ENCODE measurements at places on chromosomes 5 and 9.
A peak's percentile ranks its signal among the peaks of the same experiment; 100 is the strongest.

- no peaks in the 10 kb centered on the region for H3K36me3 ChIP-seq
- H3K4me1 ChIP-seq, result peaks cover 27% of the 10 kb centered on the region
- peak overlapping the region; percentile 69 for H3K4me3 ChIP-seq
Measured at GRCh38 chr9:133113949-133114885, 6.8 kb downstream of the RALGDS start.

GRCh38 chr9:35108946-35109575 lies 6.1 kb upstream of the STOML2 start:
- H3K4me1 ChIP-seq, result peaks cover 41% of the 10 kb centered on the region
- H3K4me3 ChIP-seq, result peak overlapping the region; percentile 67
- no peak for DNase-seq
- peaks cover 5% of the 10 kb centered on the region for H3K36me3 ChIP-seq
- peak overlapping the region; percentile 59 for H3K27ac ChIP-seq
- H3K27me3 ChIP-seq, result no peaks in the 10 kb centered on the region

- no peak overlapping the region for H3K4me3 ChIP-seq
- DNase-seq, result no peak
- H3K27me3 ChIP-seq, result peaks cover 8% of the 10 kb centered on the region
- no peak overlapping the region for H3K27ac ChIP-seq
- H3K36me3 ChIP-seq, result peaks cover 3% of the 10 kb centered on the region
Measured at GRCh38 chr5:169856571-169856970, 123.7 kb downstream of the INSYN2B start.

DNA sequence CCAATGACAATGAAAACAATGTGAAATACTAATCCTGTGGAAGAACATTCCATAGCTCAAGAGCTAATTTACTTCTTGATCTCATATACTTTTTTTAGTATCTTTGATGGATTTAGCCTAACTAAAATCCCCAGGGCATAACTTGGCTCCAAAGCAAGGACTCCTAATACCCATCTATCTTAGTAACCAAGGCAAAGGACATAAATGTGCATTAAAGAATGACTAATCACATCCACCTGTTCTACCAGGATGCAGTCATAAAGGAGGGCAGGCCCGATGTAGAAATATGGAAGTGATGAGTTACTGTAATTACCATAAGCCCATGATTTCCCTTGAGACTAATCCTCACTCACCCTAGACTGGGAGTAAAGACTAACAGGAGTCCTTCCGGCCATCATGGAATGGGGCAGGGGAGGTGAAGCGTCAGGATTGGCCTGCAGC lies 56.9 kb downstream of the KIF24 start:
- H3K4me3 ChIP-seq, result no peak overlapping the region
- peaks cover 2% of the 10 kb centered on the region for H3K36me3 ChIP-seq
- peaks cover 6% of the 10 kb centered on the region for H3K4me1 ChIP-seq
- peak overlapping the region; percentile 50 for H3K27ac ChIP-seq
- DNase-seq, result no peak

GRCh38 chr9:109707355-109707754 lies 72.6 kb upstream of the PALM2AKAP2 start:
- no peak overlapping the region for H3K27ac ChIP-seq
- no peaks in the 10 kb centered on the region for H3K4me1 ChIP-seq
- no peaks in the 10 kb centered on the region for H3K36me3 ChIP-seq
- DNase-seq, result no peak

GRCh38 chr5:9174446-9174845 lies 371.4 kb downstream of the SEMA5A start:
- no peak for DNase-seq
- no peak overlapping the region for H3K27ac ChIP-seq
- no peaks in the 10 kb centered on the region for H3K27me3 ChIP-seq
- peaks cover 24% of the 10 kb centered on the region for H3K36me3 ChIP-seq
- peaks cover 9% of the 10 kb centered on the region for H3K4me1 ChIP-seq

DNA sequence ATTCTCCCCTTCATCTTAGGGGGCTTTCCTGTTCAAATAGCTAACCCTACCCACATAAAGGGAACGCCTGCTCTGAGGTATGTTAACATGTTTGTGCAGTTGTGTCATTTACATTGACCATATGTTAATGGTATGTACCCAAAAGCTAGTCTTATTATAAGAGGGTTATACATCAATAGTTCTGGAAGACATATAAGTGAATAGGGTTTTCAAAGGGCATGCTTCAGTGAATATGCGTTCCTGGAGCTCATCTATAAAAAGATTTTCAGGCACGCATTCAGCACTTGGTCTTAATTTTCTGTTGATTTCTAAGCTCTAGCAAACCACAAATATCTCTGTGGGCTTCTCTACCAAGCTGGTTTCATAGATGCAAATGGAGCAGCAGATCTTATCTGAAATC lies 766.1 kb downstream of the IRX1 start:
- no peak overlapping the region for H3K27ac ChIP-seq
- H3K27me3 ChIP-seq, result peaks cover 9% of the 10 kb centered on the region
- no peaks in the 10 kb centered on the region for H3K36me3 ChIP-seq
- DNase-seq, result no peak

GRCh38 chr9:4356306-4356705 lies 56.4 kb upstream of the GLIS3 start:
- H3K4me1 ChIP-seq, result peaks cover 8% of the 10 kb centered on the region
- no peaks in the 10 kb centered on the region for H3K27me3 ChIP-seq
- no peak for DNase-seq

- H3K4me1 ChIP-seq, result peaks cover 34% of the 10 kb centered on the region
- H3K27ac ChIP-seq, result peak overlapping the region; percentile 78
Measured at GRCh38 chr9:33506626-33507370, 17.3 kb upstream of the ANKRD18B start.

DNA sequence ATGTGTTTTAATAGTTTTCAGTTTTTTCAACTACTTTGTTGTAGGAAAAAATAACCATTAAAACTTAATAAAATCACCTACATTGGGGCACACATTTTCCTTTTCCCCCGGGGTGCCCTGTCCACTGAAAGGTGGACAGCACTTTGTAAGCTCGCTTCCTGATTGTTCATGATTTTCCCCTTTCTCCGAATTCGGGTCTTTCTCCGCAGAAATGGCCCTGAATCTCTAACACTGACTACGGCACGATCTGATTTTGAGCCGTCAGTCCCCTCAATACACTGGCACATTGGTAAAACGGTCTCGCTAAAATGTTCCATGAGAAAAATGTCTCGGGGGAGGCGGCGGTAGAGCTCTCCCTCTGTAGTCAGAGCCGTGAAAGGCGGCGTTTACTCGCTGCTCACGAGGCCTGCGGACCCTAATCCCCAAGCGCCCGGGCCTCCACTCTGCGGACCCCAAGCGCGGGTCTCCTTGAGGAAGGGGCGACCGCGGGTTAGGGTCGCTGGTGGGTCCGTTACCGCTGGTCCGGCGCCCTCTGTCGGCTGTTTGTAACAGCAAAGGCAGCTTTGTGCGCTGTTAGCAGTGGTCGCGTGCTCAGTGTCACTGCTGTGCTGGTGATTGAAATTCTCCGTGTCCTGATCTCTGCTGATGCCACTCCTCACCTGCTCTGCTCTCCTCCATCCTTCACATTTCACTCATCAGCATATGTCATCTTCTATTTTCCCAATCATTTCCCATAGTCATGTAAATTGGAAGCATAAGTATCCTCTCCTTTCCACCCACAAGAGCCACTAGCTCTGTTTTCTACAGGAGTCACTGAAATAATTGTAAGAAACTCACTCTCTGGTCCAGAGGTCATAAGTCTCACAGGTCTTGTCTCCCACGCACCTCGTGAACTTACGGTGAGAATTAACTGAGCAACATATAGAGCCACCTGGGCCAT lies 10.8 kb upstream of the IFNA2 start:
- no peaks in the 10 kb centered on the region for H3K36me3 ChIP-seq
- H3K27me3 ChIP-seq, result peaks cover 65% of the 10 kb centered on the region
- peak; percentile 79 for DNase-seq
- peak overlapping the region; percentile 49 for H3K4me3 ChIP-seq

DNA sequence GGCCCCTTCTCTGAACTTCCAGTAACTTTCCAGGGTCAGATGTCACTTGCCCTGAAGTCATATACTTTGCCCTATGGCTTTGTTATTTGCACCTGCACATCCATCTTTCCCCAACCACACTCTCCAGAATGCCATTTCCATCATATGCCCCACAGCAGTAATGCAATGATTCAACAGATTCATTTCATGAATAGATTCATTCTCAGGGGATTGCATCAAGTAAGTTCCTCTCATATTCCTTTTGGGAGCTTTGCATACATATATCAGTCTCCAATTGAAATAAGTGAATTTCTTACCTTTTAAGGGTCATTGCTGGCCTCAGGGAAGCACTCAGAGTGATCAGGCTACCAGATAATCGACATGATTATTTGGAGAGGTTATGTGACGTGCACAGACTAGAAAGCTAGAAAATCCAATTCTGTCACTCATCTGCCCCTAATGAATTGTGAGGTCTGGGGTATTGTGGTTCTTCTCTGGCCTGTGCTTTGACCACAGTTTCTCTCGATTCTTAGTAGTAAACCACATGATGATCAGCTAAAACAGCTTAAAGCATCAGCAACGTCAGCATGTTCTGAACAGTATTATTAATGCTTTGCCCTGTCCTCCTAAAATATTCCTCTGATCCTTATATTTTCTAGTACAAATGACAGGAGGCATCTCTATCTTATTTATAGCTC lies 179.9 kb downstream of the ATPSCKMT start:
- no peak overlapping the region for H3K27ac ChIP-seq
- H3K4me3 ChIP-seq, result no peak overlapping the region
- DNase-seq, result no peak

DNA sequence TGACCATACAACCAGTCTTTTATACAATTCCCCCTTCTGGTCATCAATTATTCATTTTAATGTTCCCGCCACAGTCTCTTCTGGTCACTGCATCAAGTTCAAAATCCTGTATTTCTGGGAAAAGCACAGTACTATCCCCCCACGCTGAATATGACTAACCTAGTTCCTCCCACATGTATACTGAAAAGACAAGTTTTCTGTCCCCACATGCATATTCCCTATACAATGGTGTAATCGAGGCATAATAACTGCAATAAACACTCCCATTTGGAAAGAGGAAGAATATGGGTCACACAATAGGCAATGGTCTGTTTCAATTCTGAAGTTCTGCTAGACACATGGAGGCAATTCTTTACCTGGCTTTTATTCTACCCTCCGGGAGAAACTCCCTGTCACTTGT lies 344.9 kb downstream of the EFNA5 start:
- H3K27ac ChIP-seq, result no peak overlapping the region
- H3K36me3 ChIP-seq, result no peaks in the 10 kb centered on the region
- no peak overlapping the region for H3K4me3 ChIP-seq
- peaks cover 34% of the 10 kb centered on the region for H3K4me1 ChIP-seq
- H3K27me3 ChIP-seq, result no peaks in the 10 kb centered on the region

DNA sequence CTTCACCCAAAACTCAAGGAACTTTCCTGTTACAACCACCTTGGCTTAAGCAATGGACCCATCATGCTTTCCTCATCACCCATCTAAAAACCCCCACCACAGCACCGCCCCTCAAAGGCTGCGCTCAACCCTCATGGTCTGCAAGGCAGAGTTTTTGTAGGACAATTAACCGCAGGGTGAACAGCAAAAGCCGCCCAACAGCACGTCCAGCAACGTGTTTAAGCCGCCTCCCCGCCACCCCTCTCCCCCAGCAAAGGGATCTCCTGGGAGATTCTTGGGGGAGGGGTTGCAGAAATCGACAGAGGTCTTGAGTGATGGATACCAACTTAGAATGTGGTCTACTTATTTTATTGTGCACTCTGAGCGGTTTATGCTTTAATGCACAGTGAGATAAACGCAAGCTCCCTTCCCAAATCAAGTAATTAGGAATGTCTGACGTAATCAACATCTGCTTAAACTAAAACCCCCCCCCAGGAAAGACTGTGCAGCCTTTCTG lies 1.9 kb downstream of the ROR2 start:
- peaks cover 50% of the 10 kb centered on the region for H3K27me3 ChIP-seq
- DNase-seq, result no peak
- no peaks in the 10 kb centered on the region for H3K36me3 ChIP-seq
- H3K4me1 ChIP-seq, result peaks cover 21% of the 10 kb centered on the region
- peak overlapping the region; percentile 89 for H3K4me3 ChIP-seq

DNA sequence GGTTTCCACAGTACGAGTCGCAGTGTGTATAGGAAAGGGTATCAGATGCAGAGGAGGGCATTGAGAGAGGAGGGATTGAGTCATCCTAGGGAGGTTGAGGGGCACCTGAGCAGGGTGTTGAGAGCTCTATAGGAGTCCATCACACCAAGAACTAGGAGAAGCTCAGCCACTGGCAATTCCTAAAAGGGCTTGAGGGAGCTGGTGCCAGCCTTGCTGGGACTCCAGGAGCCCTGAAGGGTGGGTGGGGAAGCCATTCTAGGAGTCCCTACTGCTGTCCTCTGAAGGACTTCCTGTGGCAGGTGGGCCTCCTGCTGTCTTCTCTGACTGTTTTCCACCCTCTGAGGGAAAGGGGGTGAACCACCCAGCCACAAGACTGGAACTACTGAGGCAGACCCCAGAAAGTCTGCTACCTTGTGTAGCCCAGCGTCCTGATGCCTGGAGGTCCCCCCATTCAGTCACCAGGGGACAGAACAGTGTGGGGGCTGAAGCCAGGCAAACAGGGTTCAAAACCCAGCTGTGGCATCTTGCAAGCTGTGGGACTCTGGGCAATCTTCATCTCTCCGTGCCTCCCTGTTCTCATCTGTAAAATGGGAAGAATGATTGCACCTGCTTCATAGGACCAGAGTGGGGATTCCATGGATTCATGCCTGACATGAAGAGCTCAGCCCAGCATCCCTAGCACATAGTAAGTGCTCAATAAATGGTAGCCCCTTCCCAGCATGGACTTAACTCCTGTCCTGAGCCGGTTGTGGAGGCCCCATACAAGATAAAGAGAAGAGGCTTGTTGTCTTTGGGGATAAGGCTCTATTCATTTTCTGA lies 149.5 kb downstream of the C9orf50 start:
- H3K27me3 ChIP-seq, result no peaks in the 10 kb centered on the region
- H3K27ac ChIP-seq, result peak overlapping the region; percentile 66
- peaks cover 70% of the 10 kb centered on the region for H3K4me1 ChIP-seq
- no peak for DNase-seq

GRCh38 chr5:4700069-4700468 lies 440.1 kb upstream of the ADAMTS16 start:
- H3K4me3 ChIP-seq, result no peak overlapping the region
- DNase-seq, result peak; percentile 87

DNA sequence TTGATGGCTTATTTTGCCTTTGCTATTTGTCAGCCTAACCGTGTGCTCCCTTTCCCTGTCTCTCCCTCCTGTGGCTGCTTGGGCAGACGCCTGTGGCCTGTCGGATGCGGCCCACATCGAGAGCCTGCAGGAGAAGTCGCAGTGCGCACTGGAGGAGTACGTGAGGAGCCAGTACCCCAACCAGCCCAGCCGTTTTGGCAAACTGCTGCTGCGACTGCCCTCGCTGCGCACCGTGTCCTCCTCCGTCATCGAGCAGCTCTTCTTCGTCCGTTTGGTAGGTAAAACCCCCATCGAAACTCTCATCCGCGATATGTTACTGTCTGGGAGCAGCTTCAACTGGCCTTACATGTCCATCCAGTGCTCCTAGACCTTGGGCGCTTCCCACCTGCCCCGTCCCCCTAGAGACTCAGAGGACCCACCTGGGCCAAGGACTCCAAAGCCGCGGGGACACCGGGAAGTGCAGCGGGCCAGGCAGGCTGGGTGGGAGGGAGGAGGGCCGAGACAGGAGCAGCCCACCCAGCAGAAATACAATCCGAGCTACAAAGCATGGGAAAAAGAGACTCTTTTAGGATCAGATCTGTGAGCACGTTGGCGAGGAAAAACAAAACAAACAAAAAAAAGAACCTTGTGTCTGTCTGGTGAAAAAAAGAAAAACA lies 10.6 kb downstream of the NR2F1 start:
- DNase-seq, result no peak
- H3K36me3 ChIP-seq, result peaks cover 68% of the 10 kb centered on the region
- H3K27ac ChIP-seq, result peak overlapping the region; percentile 96
- H3K4me3 ChIP-seq, result no peak overlapping the region
- H3K4me1 ChIP-seq, result peaks cover 82% of the 10 kb centered on the region
- peaks cover 82% of the 10 kb centered on the region for H3K27me3 ChIP-seq
